Stimulated activated CD8-positive, alpha-beta memory T cell treated with anti-CD3 and anti-CD28 coated beads, Interleukin-15, amount 100 ng/mL, for 24 hours (primary cell): ENCODE measurements at places on chromosomes 12 and 14.

GRCh38 chr14:22819151-22819988 lies 4.1 kb upstream of the SLC7A7 start:
- no peak for DNase-seq

- DNase-seq: no peak
These were observed 13.3 kb upstream of the NTN4 start for GRCh38 chr12:95803817-95804216.

DNA sequence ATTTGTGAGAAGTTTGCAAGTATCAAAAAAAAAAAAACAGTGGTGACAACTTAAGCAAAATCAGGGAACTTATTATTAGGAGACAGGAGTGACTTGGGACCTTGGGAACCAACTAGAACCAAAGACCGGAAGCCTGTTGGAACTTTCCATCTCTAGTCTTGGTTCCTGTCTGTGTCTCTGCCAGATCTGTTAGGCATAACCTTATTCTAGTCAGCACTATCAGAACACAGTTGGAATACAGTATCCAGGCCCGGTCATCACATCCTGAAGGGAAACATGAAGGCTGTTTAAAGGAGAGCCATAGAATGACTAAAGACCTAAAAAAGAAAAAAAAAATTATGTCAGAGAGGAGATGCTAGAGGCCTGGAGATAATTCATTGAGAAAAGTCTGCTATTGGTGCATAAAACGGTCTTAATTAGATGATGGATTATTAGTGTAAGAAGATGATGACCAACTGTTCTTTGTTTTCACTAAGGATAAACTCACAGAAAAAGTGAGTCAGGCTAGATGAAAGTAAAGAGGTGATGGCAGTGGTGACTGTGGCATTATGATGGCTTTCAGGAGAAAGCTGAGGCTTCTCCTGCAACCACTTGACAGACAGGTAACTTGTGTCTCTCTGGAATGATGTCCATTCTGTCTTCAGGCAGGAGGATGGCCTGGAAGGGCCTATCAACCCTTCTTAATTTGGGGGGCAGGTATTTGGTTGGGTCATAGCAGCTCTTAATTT lies 28.2 kb downstream of the DACT1 start:
- no peak for DNase-seq

DNA sequence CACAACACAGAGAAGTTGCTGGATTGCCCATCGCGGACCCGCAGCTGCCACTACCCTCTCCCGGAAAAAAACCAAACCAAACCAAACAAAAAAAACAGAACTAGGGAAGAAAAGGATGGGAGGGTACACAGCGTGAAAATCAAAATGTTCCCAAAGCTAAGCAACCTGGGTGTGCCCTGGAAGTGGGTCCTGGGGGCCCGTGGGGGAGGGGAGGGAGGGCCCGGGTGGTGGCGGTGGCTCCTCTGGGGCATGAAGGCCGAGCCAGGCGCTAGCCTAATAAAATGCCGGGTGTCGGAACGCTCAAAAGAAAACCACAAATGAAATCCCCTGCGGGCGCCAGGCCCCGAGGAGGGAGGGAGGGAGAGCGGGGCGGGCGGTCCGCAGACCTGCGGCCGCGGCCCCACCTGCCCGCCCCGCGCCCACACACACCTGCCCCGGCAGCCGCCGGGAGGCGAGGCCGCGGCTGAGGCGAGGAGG lies 787 bp downstream of the HECTD4 start:
- no peak for DNase-seq

- no peak for DNase-seq
These were observed 15.2 kb downstream of the IL31 start for GRCh38 chr12:122158700-122159285.

GRCh38 chr14:83470466-83470865 lies 1936.8 kb upstream of the SEL1L start:
- no peak for DNase-seq

- no peak for DNase-seq
These were observed 84.7 kb upstream of the FERMT2 start for GRCh38 chr14:53035336-53036210.

DNA sequence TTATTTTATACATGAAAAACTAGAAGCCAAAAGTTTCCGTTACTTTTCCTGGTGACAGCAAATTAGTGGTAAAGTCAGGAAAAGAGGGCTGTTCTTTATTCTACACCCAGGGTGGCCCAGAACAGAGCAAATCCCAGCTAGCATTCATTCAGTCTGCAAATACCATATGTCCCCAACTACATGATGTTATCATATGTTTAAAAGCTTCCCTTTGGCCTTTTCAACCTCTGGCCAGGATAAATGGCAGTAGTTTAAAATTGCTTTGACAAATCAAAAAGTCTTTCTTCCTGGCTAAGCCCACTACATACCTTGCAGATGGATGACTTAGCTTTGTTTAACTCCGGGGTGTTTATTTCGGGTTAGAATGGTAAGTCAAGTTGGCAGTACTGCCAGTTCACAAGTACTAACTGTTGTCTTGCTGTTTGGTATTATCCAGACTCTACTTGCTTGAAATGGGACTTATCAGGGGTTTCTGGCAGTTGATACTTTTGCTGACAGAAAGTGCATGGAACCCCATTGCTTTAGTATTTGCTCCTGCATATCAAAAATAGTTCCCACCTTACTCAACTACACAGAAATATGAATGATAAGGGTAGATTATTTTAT lies 69.7 kb downstream of the PKP2 start:
- DNase-seq: no peak

DNA sequence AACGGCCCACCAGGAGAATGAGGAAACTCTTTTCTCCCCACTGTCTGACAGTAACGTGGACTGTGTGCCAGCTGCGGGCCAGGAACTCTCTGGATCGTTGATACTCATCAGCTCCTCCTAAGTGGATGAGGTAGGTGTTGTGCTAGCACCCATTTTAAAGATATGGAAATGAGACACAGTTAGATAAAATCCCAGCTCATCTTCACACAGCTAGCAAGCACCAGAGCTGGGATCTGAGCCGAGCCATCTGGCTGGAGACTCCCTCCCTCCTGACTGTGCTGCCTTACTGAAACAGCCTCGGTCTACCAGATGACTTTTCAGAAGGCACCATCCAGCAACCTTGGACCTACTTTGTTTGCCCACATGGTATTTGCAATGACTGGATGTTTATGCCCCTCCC lies 49.2 kb downstream of the TMEM132D start:
- no peak for DNase-seq

GRCh38 chr12:132140918-132141841 lies 2.9 kb downstream of the DDX51 start:
- no peak for DNase-seq
